Mesenteric fat pad (tissue), 1 donor: ENCODE measurements at places on chromosomes 5 and 9.

DNA sequence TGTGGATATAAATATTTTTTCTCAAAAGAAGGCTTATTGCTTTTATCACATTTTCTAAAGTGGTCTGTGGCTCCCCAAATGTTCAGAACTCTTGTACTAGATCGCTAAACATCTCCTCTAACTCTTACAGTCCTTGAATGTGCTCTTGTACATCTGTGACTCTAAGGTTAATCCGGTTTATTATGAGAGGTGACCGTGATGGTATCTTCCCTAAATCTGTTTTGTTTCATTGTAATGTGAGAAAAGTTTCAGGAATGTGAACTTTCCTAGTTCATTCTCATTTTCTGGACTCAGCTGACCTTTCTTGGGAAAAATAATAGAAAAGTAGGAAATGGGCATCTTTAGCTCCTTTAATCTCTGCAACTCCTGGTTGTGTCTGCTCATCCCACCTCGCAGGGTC, 94.5 kb upstream of the CD180 start:
- DNase-seq, result no peak

DNA sequence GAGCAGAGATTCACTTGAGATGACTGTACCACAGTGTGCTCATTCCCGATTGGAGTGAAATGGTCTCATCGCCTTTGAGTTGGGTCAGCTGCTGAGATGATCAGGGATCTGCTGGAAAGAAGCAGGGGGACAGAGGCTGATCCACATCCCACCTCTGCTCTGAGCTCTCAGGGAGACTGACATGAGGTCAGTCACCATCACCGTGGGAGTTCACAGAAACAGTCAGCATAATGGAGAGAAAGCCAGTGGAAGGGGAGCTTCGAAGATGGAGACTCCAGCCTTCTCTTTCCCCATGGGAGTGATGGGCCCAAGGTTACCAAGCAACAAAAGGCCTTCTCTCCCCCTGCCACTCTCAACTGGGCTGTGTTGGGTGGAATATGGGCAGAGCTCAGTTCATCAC, 276.4 kb downstream of the CDK5RAP2 start:
- DNase-seq, result peak; percentile 35

DNA sequence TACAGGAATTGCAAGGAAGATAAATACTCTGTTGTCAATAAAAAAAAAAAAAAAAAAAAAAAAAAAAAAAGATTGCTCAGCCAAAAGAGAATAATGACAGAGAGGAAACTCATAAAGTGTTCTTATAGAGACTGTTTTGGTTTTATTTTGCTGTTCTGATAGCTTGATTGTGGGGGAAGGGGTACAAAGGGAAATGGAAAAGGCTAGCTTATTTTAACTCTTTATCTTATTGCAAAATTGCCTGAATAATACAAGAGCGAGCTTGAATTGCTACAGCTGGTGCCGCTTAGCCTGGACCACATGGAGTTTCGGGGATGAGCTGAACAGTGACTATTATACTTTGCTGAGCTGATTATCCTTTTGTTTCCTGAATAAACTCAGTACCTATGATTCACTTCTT, 31.0 kb upstream of the SHISAL2B start:
- no peak for DNase-seq

DNA sequence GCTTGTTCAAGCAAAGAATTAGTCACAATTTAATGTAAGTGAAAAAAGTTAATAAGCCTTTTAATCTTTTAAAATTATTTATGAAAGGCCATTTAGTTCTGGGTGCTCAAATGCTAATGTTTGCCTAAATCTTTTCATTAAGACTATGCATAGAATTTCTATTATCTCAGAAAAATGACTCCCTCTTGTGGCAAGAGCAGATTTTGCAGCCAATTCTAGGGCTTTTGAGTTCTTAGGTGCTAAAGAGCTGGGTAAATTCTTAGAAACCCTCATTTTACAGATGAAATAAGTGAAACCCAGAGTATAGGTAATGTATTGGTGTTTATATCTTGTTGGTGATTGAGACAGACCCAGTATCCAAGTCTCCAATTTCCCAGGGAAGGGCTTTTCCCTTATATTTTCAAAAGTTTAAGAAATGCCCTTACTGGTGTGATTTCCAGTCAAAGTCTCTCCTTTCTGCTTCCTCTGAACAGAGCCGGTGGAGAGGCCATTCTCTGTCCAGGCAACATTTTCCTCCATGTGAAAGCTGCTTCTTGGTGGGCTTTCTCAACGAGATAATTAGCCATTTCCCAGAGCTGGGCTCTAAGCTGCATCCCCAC, 24.1 kb upstream of the PCSK5 start:
- no peak for DNase-seq

- DNase-seq, result no peak
Observed at GRCh38 chr9:27451207-27451797, 72.8 kb upstream of the IFNK start.

DNA sequence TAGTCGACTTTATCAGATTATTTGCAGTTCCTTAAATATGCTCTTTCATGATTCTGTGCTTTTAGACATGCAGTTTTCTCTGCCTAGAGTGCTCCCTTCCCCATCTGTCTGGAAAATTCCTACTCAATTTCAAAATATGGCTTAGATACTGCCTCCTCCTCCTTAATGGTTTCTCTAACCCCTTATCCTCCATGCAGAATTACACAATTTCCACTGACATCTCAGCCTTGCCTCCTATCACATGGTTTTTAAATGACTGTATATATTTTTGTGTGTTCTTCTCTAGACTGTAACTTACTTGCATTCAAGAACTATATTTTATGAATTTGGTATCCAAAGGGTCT, 85.2 kb downstream of the SLC44A1 start:
- no peak for DNase-seq

DNA sequence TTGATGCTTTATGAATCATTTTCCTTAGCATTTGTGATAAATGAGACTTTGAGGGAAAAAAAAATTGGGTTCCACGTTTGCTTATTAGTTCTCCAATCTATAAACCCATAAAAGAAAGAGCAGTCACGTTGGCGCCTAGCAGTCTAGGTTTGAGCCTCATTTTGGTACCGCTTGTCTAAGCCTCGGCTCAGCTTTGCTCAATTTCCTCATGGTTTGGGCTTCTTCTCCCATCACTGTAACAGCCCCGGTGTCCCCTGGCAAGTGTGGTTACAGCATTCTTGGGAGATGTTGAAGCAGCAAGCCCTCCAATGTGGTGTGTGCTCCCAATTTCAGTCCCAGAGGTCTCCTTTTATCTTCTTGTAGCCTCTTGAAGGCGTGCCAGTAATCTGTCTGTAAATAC, 578.4 kb downstream of the CDK5RAP2 start:
- no peak for DNase-seq

DNA sequence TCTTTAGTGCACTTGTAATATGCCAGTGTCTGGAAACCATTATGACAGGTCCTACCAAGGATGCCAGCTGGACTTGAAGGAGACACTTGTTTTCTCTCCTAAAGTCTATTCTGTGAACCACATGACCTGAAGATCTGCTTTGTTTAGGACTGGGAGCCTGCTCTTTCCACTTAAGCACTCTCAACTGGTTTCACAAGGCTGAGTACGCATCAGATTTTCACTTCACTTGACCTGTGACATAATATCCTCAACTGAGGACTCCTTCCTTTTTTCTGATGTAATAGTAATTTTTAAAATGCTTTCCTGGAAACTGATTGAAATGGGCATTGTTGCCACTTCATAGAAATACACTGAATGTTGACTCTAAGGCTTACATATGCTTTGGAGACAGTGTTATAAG, 52.2 kb downstream of the PDE8B start:
- DNase-seq, result no peak

DNA sequence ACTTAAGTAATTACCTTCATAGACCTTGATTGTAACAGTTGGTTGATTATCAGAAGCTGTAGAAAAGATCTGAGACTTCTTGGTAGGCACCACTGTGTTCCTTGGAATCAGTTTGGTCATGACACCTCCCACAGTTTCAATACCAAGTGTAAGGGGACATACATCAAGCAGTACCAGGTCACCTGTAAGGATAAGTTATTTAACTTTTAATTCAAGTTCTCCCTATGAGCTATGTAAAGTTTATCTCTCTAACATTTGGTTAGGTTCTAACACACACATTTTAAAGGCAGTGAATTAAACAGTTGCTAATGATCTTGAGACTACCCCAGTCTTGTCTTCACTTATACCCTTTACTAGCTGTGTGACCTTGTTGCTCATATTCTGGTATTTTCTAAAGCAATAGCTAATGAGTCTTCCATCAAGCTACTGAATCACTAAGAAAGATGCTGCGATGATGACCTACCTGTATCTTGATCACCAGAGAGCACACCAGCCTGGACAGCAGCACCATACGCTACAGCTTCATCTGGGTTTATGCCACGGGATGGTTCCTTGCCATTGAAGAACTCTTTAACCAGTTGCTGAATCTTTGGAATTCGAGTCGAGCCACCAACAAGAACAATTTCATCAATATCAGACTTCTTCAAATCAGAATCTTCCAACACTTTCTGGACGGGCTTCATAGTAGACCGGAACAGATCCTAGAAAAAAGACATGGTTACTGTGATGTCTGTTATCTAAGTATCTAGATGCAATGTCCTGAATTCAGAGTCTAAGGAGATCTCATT, 2.8 kb downstream of the HSPA5 start:
- no peak for DNase-seq

- no peak for DNase-seq
Observed at GRCh38 chr5:52870448-52870847, 82.7 kb downstream of the ITGA1 start.

GRCh38 chr5:98880598-98880997, 48.2 kb downstream of the CHD1 start:
- DNase-seq, result no peak

- DNase-seq, result no peak
Observed at GRCh38 chr9:27118916-27119315, 9.9 kb downstream of the TEK start.

DNA sequence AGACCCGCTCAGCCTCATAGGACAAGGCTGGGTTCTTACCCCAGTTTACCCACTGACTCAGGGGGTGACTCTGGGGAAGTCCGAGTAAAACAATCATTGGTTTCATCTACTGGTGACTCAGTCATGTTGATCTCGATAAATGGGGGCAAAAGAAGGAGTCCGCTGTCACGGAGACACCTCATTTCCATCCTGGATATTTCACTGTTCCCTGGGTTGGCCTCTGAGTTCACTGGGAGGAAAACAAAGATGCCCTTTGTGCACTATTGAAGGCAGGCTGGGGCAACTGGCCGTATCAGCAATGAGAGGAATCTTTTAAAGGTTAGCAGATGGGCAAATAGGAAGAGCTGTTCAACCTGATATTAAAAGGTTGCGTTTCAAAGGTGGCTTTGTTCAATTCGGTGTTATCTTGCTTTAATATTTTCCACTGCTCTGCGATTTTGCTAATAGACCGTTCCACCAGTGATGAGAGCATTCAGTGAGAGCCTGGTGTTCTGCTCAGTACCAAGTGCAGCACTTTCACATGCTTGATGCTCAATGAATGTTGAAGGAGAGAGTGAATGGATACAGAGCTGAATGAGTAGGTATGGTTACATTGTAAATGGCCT, 110.2 kb upstream of the EGFLAM start:
- no peak for DNase-seq

GRCh38 chr5:127702926-127703561, at the start of gene CCDC192:
TSS of gene CCDC192 (plus strand) at chr5:127703391. CDS start at chr5:127703446, 55 bp downstream.
- DNase-seq, result no peak

DNA sequence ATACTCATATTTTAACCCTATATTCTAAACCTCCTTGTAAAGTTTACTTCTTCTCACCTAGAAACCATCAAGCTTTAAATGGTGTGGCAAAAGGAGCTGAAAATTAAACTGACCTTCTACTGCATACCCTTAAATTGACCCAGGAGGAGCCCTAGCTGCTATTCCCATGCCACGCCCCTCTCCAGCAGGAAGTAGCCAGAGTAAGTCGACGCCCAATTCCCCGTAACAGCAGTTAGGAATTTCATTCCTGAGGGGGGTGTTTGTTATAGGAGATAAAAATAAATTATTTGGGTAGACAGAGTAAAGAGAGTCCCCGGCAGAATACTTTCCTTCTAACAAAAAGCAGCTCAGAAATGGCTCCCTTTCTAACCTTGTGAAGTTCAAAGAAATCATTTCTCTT, 111.8 kb upstream of the FAM174A start:
- DNase-seq, result no peak

DNA sequence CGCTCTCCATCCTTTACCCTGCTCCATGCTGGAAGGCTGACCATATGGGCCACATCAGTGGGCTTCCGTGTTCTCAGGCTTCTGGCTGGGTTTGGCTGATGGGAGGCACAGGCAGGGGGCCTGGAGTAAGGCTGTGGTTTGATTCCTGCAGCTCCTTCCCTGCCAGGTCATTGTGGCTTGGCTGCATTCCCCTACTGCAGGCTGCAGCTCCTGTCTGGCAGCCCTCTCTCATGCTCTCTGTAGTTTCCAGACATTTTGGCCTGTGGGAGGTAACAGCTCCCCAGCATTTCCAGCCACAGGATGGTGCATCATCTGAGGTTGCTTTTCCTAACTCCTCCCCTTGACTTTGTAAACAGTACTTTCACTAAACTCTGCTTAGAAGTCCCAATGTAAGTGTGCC, 102.0 kb upstream of the PTPN3 start:
- no peak for DNase-seq

- no peak for DNase-seq
Observed at GRCh38 chr5:56910210-56910965, 992 bp downstream of the SETD9 start.

GRCh38 chr9:93645149-93645889, 68.9 kb downstream of the PHF2 start:
- peak; percentile 83 for DNase-seq

- DNase-seq, result peak; percentile 16
Observed at GRCh38 chr9:89899573-89899972, 294.8 kb downstream of the GADD45G start.

GRCh38 chr5:16326137-16326536, 139.5 kb downstream of the ZNF622 start:
- no peak for DNase-seq

- no peak for DNase-seq
Observed at GRCh38 chr9:2764353-2764752, 47.0 kb downstream of the KCNV2 start.

- no peak for DNase-seq
Observed at GRCh38 chr9:96113032-96113431, 188.9 kb downstream of the HSD17B3 start.

DNA sequence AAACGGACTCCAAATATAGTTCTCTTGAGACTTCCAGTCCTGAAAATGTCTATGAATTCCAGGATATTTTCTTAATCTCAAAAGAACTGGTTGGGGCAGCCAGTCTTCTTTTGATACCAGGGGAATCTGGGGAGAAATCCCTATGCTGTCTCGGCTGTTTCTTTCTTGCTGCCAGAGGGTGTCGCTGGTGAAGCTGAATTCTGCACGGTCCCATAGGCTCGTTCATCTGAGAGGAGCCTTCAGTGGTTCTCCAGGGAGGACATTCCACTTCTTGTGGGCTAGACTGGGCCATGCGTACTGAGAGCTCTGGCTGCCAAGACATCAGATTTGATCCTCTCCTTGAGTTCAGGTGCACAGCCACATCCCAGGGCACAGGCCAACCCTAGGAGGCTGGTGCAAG, 155.0 kb upstream of the CLINT1 start:
- no peak for DNase-seq

DNA sequence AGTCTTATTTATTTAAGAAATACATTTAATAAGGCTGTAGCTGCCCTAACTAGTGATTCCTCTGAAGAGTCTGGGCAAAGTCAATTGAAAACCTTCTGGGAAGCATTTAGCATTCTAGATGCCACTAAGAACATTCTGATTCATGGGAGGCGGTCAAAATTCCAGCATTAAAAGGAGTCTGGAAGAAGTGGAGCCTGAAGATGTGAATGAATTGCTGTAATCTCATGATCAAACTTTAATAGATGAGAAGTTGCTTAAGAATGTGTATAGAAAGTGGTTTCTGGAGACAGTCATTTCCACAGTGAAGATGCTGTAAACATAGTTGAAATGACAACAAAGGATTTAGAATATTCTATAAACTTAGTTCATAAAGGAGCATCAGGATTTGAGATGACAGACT, 61.4 kb downstream of the WDR41 start:
- DNase-seq, result no peak

- no peak for DNase-seq
Observed at GRCh38 chr9:73149371-73150067, 2.1 kb upstream of the ANXA1 start.
